NCI-H2081 treated with DMSO at 0.1 percent for 48 hours (cell line): ENCODE measurements at places on chromosomes 5 and 9.

DNA sequence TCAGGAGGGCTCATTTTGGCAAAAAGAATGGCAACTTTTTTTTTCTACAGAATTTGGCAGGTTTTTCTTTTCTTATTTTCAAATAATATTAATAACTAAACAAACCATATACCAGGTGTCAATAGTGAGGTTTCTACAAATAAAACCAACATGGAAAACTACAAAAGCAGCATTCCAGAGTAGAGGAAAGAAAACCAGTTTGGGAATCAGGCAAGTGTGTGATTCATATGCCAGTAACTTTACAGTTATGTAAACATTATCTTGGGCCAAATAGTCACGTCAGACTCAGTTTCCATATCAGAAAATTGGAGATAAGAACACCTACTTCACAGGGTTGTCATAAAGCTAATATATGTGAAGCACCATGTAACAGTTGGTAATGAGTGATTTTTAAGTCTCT, 51.7 kb downstream of the FBXW11 start:
- no peak for DNase-seq

DNA sequence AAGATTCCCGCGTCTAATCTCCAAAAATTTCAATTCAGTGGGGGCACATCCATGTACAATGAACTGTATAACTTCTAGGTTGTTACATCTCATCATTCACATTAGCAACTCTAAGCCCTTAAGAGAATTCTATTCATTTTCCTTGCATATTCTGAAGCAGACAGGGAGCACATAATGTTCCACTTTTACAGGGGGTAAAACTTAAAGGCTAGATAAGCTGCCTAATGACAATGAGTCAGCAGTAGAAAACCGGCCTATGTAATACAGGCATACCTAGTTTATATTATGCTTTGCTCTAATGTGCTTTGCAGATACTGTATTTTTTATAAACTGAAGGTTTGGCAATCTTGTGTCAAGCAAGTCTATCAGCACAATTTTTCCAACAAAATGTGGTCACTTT, 40.4 kb downstream of the PTAR1 start:
- DNase-seq = no peak

DNA sequence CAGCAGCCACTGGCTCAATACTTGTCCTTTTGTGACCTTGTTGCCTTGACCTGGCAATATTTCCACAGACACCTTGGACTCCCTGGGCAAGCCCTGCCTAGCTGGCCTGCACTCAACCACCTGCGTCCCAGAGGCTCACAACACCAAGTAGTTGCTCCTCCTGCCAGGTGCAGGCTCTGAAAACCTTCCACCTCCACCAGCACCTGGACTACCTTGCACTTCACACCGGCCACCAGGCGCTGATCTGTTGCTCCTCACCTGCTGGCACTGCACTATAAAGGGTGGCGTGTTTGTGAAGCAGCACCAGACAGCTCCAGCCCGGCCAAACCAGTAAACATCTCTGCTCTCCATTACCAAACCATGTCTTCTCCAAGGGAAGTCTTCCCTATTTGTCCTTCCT, 997.7 kb downstream of the PTPRD start:
- DNase-seq = no peak

- DNase-seq = no peak
Measured at GRCh38 chr9:98254228-98255060, 1.0 kb downstream of the TBC1D2 start.

DNA sequence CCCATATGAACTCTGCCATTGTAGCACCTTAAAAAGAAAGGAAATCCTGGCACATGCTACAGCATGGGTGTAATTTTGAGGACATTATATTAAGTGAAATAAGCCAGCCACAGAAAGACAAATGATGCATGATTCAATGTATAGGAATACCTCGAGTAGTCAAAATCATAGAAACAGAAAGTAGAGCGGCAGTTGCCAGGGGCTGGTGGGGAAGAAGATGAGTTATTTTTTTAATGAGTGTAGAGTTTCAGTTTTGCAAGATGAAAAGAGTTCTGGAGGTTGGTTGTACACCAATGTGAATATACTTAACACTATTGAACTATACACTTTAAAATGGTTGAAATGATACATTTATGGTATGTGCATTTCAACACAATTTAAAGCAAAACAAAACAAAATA, 133.0 kb downstream of the ZDHHC21 start:
- no peak for DNase-seq

- no peak for DNase-seq
Measured at GRCh38 chr5:110853267-110853666, 114.5 kb downstream of the SLC25A46 start.

DNA sequence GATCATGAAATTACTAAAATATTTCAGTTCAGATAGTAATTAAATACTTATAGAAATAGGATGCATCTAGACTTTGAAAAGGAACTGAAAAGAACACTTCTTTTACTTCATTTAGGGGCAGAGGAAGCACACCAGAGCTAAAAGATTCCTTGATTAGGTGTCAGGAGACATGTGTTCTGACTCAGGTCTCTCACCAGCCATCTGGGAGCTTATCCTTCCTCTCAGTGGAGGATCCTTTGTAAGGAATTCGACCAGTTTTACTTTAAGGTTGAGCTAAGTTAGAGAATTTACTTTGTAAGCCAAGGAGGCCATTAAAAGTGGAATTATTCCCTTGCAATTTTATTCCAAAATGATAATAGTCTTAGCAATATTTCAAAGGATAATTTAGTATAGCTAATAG, 16.7 kb downstream of the VCAN start:
- no peak for DNase-seq

DNA sequence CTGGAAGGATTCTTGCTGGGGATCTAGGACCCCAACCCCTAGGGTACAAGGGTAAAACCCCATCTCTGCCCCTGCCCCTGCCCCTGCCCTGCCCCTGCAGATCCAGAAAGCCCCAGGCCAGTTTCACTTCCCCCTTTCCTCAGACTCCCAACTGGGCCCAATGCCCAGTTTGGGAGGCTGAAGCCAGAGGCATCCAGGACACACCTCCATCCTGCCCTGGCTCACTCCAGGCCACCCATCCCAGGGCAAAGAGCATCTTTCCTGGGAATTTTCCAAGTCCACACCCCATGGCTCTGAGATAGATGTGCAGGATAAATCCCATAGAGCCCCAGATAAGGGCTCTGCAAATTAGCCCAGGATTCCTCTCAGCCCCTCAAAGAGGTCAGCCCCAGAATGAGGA, 17.4 kb downstream of the CNTFR start:
- DNase-seq = no peak

GRCh38 chr9:91047993-91048607, 246.5 kb downstream of the SYK start:
- no peak for DNase-seq

GRCh38 chr9:132572921-132573320, 9.5 kb upstream of the BARHL1 start:
- DNase-seq = no peak

DNA sequence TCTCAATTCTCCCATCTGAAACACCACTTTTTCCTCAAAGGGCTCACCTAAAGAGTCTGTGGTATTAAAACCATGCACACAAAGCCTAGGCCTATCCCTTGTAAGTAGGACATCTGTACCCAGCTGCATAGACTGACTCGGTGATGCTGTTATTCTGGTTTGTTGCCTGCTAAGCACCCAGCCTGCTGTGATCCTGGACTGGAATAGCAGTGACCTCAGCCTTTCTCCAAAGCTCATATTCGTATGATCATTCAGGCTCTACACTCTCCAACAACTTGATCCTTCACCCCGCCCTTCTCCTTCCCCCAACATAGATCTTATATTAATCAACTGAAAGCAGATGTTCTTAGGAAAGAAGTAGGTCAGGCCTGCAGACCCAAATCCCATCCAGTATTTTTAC, 81.4 kb upstream of the WWC1 start:
- no peak for DNase-seq

- DNase-seq = no peak
Measured at GRCh38 chr9:21095561-21095960, 17.8 kb upstream of the IFNB1 start.

GRCh38 chr5:68196876-68197275, 18.7 kb upstream of the PIK3R1 start:
- DNase-seq = no peak

DNA sequence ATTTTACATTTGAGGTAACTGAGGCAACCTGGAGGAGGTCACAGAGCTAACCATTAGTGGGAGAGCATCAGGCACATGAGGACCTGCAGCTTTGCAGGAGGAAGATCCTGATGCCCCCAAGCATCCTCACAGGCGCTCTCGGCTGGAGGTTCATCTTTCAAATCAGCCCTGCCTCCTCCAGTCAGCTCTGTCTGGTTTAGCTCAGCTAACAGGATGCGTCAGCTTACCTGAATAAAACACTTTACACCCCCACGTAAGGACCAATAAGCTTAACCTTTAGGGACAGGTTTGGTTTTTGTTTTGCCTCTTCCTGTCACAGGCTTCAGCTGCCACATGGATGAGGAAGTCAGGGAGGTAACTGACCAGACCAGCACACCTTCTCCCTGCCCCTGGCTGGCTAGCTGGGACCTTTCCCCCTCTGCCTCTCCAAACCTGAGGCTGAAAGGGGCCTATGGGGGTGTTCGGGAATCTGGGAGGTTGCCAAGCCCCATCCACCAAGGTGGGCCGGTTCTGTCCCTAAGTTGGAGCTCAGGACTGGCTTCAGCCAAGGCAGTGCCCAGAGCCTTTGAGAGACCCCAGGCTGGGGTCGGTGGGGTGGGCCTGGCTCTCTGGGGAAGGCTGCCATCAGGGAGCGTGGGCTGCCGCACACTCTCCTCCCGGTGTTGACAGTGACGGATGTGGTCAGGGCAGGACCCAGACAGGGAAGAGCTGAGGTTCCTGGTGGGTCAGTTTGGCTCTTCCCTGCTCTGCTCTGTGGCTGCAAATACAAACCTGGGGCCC, 20.0 kb upstream of the FCN1 start:
- DNase-seq = no peak

DNA sequence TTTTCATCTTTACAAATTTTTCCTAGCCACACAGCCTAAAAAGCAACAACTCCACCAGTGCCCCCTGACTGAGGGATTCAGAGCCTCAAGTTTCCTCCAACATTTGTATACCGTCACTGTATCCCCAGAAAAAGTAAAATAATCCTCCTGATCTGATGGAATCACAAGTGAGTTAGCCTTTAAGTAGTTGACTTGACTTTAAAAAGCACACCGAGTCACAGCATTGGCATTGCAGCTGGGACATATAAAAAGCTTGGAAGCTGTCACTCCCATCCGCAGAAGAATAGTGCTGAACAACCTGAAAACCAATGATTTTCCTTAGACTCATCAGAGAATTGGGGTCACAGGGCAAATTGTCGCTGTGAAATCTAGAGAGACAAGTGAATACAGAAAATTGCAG, 41.6 kb upstream of the FBN2 start:
- DNase-seq = no peak

- DNase-seq = no peak
Measured at GRCh38 chr9:71121275-71122021, at the start of gene TRPM3. TSS of gene TRPM3 (minus strand) at chr9:71121621. CDS start at chr9:71121354, 267 bp downstream.

DNA sequence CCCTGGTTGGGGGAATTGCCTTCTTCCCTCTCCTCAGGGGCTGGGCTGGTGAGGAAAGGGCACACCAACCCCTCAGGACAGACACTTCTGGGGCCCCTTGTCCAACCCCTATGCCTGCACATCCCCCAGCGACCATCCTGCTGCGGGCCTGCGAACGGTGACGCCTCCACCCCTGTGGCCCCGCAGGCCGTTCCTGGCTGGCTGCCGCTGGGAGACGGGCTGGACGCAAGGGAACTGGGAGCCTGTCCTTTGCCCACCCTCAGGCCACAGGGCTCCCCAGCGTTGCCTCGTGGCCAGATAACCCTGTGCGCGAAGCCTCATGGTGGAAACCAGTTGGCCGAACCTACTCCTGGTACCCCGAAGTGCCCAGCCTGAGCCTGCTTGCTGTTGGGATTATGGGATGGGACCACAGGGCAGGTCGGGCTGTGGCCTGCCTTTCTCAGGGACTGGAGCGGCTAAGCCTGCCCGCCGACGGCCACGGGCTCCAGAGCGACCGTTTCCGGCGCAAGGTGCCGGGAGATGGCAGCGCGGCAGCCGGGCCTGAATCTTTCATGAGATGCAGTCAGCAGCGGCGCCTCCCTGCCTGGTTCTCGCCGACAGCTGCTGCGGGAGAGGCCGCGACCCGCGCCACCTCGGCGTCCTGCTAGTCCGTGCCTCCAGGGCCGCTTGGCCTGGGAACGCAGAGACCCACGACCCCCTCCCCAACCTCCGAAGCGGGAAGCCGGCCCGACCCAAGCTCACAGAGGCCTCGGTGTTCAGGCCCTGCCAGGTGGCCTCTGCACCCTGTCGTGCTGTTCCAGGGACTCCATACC, 6.5 kb upstream of the PITX1 start:
- DNase-seq = no peak

GRCh38 chr5:158977642-158978041, 122.1 kb downstream of the EBF1 start:
- no peak for DNase-seq
